ENCODE measurements at places on chromosomes 7 and 10.

DNA sequence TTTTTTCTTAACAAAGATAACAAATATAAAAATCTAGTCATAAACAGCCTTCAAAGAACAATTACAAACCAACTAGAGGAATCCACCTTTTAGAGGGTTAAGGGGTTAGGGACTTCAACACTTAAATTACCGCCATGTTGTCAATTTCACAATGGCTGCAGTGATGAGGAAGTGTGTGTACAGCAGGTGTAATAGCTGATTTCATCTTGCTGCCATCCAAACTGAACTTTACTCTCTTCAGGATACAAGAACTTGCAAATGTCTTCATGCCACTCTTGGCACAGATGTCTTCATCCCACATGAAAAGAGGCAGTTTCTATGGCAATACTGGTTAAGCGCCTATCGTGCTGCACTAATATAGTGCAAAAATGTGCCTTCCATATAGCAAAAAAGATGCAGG is 401.0 kb downstream of the PHF14 start:
- DNase-seq: no peak

DNA sequence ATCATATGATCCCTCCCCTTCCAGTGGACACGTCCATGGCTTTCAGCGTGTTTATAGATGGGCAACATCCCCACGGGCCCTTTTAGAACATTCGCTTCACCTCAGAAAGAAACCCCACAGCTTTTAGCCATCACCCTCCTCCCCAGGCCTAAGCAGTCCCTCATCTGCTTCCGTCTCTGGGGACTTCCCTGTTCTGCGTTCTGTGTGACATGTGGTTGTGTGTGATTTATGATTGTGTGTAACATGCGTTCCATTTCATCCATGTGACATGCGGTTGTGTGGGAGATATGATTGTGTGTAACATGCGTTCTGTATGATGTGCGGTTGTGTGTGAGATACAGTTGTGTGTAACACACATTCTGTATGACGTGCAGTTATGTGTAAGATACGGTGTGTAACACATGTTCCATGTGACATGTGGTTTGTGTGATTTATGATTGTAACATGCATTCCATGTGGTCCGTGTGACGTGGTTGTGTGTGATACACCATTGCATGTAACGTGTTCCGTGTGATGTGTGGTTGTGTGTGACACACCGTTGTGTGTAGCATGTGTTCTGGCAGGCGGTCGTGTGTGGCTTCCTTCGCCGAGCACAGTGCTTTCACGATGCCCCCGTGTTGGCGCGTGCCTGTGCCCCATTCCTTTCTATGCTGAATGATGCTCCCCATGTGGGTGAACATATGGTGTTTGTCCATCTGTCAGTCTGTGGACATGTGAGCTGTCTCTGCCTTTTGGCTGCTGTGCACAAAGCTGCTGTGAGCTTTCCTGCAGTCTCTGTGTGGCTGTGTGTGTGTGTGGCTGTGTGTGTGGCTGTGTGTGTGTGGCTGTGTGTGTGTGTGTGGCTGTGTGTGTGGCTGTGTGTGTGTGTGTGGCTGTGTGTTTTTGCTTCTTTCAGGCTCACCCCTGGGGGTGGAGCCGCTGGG is 26.2 kb downstream of the PWWP2B start:
- DNase-seq: no peak

- DNase-seq: no peak
Observed at GRCh38 chr10:100567249-100567648, 31.5 kb downstream of the HIF1AN start.

- DNase-seq: no peak
Observed at GRCh38 chr7:55629051-55629677, 56.9 kb upstream of the VOPP1 start.

DNA sequence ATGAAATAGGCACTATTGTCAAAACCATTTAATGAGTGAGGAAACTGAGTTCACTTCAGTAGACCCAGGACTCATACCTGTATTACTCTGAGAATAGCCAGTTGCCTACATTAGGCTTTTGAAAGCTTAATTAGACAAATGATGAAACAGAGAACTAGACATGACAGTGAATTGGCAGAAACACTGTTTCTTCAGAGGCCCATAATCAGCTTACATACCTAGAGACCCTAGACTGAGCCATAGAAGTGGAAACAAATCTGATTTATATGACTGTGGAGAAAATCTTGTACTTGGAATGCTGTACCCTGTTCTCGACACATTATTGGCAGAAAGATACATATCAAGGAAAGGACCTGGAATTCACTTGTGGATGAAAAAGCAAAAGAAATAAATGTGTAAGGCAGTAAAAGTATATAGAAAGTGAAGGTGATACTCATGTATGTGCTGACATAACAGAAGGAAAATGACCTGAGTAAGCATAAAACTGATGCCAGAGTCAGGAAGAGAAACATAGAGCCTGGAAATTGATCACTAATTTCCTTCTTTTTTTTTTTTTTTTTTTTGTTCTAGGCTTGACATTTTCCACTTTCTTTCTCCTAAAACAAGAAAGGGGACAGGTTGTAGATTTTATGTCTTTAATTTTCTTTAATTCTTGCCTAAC is 251.5 kb downstream of the BICC1 start:
- no peak for DNase-seq

- DNase-seq: no peak
Observed at GRCh38 chr7:155831807-155832524, 19.7 kb upstream of the SHH start.

DNA sequence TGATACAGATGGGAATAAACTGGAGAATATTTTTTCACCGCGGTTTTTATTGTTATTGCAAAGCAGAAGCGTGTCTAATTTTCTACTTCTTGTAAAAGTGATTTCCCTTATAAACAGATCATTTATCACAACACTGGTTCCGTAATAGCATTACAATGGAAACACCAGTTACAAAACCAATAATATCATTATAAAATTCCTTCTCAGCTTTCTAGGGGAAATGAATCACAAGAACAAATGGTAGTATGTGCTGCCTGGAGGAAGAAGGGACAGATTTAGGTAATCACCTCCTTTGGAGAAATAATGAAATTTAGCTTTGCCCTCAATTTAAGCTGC is 2.4 kb upstream of the CCDC6 start:
- no peak for DNase-seq

GRCh38 chr7:80974396-80975358 is 55.8 kb upstream of the SEMA3C start:
- no peak for DNase-seq

DNA sequence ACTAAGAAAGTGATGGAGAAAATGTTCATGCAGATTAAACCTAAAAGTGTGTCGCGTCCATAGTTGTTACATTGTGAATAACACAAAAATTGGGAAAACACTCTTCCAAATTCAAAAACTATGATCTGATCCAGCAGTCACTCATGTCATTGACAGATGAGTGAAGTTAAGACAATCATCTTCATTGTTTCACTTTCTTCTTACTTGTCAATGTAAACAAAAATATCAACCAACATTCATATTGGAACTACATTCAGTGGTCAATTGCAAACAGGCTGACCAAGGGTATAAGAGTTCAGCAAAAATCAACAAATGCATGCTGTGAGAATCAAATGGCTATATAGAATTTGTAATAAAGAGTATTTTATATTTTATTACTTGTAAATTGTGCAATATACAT is 1.8 kb downstream of the FRMPD2 start:
- DNase-seq: no peak

DNA sequence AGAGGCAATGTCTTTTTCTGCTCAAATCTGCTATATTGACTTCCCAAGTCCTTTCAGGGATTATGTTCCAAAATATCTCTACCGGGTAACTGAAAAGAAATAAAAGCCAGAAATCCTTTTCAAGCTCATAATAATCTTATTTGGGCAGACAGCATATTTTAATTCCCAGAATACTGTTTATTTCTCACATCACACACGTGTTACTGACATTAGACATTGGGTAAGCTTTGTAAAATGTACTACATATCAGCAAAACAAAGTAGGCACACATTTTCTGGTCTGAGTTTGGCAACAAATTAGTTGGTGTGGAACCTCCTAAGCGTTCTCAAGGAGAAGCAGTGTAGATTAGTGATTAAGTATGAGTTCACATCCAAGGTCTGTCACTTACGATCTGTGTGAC is 10.4 kb upstream of the PTPRZ1 start:
- DNase-seq: no peak

GRCh38 chr7:107638594-107638993 is 22.0 kb upstream of the SLC26A4 start:
- DNase-seq: no peak

GRCh38 chr7:104838537-104839299 is 175.3 kb upstream of the KMT2E start:
- no peak for DNase-seq

DNA sequence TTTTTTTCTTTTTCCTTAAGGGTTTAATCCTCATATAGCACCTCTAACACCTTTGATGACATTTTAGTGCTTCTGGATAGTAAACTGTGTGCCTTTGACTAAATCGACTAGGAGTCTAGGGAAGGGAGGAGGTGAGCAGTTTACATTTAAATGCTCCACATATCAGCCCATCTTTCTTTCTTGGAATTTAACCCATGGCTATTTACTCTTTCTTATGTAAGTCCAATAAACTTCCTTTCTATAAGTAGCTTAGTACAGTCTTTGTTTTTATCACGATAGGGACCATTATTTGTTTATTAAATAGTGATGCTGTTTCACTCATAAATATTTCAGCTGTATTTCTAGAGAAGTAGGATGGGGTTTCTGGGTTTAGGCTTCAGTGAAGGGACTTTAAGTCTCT is 669.9 kb downstream of the AUTS2 start:
- no peak for DNase-seq

DNA sequence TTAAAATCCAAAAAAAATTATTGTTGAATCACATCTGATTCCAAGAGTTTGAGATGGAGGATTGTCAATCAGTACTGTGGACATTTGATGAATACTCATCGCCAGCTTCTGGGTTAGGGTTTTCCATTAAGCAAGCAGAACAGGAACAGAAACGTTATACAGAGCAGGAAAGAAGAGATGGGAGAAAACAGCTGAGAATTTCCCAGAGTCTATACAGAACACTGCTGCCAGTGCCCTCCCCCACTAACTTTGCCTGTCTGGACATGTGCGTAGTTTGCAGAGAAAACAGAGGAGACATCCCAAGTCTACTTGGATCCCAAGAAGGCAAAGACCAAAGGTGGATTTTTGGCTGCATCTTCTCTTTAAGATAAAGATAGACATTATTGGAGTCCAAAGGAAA is 19.0 kb downstream of the C10orf90 start:
- no peak for DNase-seq

DNA sequence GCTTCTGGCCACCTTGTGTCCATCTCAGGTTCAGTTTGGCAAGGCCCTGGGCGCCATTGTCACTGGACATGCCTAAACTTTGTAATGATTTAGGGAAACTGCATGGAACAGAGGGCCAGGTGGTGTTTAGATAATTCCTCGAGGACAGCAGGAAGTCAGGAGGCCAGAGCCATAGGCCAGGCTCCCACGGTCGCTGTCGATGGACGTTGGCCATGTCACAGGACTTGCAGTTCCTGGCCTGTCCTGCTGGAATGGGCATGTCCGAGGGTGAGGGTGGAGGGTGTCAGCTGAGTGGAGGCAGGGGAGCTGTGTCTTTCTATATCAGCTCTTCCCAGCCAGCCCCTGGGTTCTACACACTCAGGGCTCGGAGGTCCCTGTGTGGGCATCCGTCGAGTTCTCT is 107.9 kb upstream of the MACROH2A2 start:
- no peak for DNase-seq

GRCh38 chr10:78579995-78580394 is 488.8 kb upstream of the ZMIZ1 start:
- DNase-seq: no peak

GRCh38 chr7:10703981-10704380 is 269.7 kb upstream of the PHF14 start:
- no peak for DNase-seq

GRCh38 chr7:91169830-91170191 is 94.4 kb upstream of the FZD1 start:
- no peak for DNase-seq

- no peak for DNase-seq
Observed at GRCh38 chr7:50650057-50650664, 85.0 kb upstream of the DDC start.

DNA sequence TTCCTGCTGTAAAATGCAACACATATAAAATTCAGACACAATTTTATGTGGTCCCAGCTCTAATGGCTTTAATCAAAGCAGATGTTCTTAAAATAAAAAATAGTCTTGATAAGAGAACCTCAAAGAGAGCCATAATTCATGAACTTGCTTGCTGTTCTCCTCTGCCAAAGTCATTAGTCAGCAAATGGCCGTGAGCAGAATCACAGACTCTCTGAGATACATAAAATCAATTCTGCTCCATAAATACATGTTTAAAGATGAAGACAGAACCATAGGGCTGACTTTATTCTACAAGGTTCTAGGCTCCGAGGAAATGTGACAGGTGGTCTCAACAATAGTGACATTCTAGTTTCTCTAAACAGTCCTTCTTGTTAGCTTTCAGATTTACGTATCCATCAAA is 29.8 kb downstream of the HSPA12A start:
- no peak for DNase-seq

GRCh38 chr7:127794136-127794535 is 142.1 kb downstream of the SND1 start:
- DNase-seq: no peak

GRCh38 chr7:98186452-98187137 is 24.6 kb upstream of the BHLHA15 start:
- DNase-seq: no peak

Measured in T-helper 2 cell (primary cell).